ENCODE measurements at places on chromosomes 5 and 9.

GRCh38 chr9:18059447-18059846 lies 414.5 kb upstream of the ADAMTSL1 start:
- no peak for DNase-seq

- no peak for DNase-seq
Observed at GRCh38 chr5:142659405-142659804, 26.5 kb downstream of the FGF1 start.

DNA sequence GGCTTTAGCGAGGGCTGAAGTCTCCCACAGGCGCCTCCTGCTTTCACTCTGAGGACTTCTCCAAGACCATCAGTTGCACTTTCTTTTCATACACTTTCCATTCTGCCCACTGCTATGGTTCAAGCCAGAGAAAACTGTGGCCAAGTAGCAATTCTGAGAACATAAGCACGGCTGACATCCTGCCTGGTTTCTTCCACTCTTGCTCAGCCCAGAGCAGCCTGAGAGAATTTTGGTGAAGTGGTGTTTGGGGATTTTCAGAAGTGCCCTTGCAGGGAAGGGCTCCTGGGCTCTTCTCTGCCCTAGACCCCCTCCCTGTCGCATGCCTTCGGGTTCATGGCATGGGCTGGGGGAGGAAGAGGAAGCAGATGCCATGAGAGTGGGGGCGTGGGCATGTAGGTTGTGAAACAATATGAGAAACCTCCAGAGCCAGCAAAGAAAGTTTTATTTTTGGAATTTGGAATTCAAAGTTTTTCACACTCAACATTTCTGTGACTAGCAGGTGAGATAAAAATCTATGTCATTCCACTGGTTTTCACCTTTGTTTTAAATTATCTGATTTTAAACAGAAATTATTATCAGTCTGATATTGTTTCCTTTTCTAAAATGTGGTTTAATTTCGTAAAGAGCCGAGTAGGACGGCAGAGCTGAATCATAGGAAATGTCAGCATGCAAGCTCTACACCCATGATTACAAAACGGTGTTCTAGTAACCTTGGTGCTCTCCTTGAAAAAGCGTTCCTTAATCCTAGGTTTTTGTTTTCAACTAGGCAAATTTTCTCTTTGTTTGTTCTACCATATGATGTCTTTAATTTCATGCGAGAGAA lies 27.8 kb upstream of the TNFSF8 start:
- DNase-seq: no peak

DNA sequence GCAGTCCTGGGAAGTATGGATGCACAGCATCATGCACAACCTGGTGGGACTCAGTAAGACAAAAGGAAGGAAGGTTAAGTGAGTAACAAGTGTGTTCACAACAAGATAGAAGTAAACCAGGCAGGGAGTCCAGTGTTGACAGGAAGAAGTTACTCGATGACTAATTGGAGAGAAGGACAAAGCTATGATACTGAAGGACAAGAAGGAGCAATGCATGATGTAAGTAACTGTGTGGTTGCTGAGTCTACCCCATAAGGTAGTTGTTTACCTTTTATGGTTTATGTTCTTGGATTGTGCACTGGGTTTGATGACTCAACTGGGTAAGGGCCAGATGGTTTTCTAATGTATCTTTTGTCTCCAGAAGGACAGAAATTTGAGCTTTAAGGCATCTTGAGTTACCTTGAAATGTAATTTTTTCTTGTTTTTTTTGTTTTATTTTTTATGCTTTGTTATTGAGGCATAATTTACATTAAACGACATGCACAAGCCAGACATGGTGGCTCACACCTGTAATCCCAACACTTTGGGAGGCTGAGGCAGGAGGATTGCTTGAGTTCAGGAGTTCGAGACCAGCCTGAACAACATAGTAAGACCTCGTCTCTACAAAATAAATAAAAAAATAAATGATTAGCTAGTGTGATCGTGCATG lies 89.2 kb upstream of the CAST start:
- no peak for DNase-seq

- no peak for DNase-seq
Observed at GRCh38 chr5:124365361-124365801, 381.1 kb downstream of the ZNF608 start.

DNA sequence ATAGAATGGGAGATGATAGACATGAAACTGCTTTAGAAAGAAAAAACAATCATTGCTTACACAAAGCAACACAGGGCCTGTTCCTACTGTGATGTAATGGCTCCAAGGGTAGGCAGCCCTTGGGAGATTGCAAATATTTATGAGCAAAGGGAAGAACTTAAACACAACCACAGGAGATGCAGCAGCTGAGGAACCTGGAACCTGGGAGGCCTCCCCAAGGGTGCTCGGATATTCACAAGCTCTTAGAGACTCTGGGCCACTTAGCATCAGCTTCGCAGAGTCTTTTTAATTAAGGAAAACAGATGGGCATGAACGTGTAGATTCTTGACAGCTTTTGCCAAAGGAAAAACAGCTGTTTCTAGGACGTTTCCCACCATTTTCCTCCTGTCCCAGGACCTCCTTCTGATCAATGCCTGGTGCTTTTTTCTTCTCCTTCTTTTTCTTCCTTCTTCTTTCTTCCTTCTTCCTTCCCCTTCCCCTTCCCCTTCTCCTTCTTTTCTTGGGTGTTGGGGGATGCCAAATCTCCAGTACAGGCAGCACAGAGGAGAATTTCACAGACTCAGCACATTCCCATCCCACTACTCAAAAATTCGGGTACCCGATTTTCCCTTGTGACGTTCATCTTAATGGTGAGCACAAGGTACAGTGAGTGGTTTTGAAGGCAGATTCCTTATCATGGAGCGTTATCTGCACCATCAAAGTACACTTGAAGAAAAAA lies 28.1 kb upstream of the TCF7 start:
- DNase-seq: no peak

- no peak for DNase-seq
Observed at GRCh38 chr9:129597355-129598088, 23.4 kb downstream of the C9orf50 start.

DNA sequence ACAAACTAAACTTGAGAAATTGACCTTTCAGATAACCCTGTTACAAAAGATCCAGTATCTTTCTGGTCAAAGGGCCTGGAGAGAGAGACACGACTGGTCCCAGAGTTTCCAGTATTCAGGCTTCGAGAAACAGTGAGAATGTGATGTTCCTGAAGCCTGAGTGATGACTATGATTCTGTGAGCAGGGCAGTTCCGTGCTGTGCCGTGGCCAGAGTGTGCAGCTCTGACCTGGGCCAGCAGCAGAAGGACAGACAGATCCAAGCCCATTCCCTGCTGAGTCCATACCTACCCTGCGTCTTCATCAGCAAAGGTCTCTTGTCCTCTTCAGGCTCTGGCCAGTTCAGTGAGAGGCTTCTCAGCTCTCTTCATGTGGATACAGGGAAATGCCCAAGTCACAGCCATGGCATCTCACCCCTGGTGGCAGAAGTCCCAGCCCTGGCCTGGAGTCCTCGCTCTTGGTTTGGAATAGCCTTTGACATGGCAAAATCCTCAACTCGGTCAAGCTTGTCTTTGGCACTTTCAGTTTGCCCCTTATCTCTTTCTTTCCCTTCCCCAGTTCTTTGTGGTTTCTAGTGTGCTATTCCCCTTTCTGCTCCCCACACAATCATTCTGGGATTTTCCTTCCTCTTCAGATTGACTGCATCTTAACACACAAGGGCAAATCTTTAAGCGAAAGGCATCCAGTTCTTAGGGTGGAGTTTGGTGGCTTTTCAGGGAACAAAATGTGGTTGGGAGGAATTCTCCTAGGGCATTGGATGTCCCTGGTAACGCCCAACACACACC lies 107.7 kb downstream of the LIFR start:
- DNase-seq: no peak

- no peak for DNase-seq
Observed at GRCh38 chr5:170076739-170077138, 29.0 kb upstream of the FOXI1 start.

DNA sequence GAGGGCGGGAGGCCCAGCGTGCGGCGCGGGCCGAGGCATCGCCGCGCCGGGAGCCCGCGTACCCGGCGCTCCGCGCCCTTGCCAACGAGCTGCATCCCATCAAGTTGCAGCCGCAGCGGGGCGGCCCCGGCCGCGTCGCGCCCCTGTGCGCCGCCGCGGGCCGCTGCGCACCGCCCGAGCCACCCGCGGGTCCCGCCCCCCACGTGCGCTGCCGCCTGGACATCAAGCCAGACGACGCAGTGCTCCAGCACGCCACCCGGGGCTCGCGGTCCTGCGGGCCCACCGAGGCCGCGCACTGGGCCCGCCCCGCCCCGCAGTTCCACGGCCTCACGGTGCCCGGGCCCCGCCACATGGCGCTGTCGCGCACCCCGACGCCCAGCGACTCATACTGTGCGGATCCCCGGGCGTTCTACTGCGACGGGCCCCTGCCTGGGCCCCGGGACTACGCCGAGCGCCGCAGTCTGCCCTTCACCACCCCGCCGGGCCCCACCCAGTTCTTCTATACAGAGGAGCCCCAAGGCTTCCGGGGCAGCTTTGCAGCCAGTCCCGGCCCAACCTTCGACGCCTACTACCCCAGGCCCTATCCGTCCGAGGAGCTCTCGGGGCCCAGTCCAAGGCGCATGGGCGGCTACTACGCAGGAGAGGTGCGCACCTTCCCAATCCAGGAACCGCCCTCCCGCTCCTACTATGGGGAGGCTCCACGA lies 2.6 kb downstream of the AJM1 start:
- DNase-seq: no peak

GRCh38 chr9:100281066-100281465 lies 71.7 kb downstream of the TEX10 start:
- DNase-seq: no peak

- no peak for DNase-seq
Observed at GRCh38 chr9:88433583-88434255, 45.5 kb downstream of the SPIN1 start.

GRCh38 chr5:178527458-178528307 lies 62.5 kb downstream of the COL23A1 start:
- DNase-seq: no peak

DNA sequence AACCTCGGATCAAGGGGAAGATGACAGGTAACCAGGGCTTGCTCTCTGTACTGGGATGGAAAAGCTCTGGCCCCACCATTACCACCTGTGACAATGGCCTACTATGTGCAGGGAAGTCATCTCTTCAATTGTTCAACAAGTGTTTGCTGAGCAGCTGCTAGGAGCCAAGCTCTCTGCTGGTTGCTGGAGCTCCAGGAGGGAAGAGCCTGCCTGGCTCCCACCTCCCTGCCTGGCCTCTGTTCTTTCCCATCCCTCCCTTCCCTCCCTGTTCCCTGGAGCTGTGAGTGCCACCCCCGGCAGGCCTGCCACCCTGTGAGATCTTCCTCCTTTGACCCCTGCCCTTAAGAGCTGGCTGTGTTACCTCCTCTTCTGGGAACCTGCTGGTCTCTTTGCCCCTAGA lies 59.7 kb upstream of the IER5L start:
- no peak for DNase-seq

DNA sequence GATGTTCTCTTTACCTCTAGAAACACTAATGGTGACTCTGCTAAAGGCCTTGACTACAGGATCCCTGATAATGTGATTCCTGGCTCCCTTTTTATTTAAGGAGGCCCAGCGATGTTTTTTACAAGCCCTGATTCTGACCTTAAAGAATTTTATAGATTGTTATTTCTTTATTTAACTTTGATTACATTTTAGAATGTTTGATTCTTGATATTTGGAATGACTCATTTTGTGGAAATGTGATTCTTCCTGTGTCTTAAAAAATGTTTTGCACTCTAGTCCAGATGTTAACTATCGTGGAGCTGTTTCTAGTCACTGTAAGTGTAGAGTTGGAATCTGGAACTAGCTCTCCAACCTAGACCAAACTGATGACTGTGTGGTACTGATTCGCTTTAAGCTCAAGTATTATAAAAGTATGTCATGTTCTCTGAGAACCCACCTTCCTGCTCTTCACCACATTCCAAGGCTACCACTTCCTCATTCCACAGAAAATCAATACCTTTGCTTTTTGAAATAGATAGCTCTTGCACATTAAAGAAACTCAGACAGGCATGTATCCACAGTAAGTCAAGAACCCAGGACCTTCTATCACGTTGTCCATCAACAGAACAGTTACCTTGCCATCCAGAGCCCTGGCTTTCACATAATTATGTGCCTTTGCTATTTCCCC lies 65.2 kb downstream of the JMY start:
- DNase-seq: no peak

DNA sequence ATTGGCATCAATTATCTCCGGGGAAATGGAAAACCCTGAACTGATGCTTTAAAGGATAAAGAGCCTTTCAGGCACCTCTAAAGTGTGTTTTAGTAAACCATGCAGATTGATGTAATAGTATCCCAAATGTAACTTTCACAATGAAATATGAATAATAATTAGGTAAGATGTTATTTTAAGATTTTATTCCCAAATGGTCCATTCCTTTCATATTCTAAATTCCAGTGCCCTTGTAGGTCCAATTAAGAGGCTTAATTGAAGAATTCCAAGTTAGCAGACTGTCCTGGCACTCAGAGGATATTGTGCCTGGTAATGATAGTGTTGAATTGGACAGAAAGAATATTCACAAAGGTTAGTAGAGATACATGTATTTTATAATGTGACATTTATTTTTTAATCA lies 352.5 kb upstream of the NUDT12 start:
- no peak for DNase-seq

DNA sequence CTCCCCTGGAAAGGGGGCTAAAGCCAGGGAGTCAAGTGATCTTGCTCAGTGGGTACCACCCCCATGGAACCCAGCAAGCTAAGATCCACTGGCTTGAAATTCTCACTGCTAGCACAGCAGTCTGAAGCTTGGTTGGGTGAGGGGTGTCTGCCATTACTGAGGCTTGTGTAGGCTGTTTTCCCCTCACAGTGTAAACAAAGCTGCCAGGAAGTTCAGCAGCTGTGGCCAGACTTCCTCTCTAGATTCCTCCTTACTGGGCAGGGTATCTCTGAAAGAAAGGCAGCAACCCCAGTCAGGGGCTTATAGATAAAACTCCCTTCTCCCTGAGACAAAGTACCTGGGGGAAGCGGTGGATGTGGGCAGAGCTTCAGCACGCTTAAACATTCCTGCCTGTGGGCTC lies 17.1 kb upstream of the EPB41L4A start:
- no peak for DNase-seq

DNA sequence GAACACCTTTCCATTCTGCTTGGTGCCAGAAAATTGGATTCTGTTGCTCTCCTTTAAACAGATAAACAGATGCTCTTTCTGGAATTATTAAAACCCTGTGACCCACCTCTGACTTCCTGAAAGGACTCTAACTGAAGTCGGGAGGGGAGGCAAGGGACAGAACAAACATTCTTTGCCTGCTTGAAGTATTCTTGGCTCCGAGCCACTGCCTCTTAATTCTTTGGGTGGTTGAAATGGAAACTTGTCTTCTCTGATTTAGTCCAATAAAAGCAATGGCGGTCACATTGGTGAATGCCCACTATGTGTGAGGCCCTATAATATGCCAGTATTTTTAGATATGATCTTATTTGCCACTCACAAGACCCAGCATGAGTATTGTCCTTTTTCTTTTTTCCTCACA lies 236.8 kb downstream of the SLIT3 start:
- no peak for DNase-seq

- no peak for DNase-seq
Observed at GRCh38 chr5:151682751-151683331, 3.9 kb downstream of the SPARC start.

Measured in BE2C (cell line).